ENCODE measurements at places on chromosomes 11 and 22.

DNA sequence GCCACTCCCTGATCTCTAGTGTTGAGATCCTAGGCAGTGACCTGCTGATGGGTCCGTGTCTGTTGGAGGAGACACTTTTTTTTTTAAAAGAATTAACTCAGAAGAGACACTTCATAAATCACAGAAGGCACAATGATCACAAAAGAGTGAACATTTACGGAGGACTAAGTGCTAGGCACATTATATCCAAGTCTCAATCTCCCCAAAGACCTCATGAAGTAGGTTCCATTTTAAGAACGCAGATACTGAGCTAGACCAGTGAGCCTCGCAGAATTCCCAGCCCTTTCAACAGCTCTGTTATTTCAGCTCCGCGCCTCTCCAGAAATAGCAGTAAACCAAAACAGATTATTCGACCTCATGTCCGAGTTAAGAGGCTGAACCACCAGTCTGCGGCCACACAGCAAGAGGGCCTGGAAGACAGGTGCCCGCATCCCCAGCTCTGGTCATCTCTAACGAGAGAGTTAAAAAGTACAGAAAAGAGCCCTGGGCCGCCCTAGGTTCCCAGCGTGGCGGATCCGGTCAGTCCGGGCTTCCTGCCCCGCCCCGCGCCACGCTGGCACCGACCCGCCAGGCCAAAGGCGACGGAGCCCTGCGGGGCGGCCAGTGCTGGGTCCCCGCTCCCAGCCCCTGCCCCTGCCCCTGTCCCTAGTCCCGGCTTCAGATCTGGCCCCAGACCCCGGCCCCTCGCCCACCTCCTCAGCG is 612 bp downstream of the XBP1 start:
- DNase-seq, result no peak

DNA sequence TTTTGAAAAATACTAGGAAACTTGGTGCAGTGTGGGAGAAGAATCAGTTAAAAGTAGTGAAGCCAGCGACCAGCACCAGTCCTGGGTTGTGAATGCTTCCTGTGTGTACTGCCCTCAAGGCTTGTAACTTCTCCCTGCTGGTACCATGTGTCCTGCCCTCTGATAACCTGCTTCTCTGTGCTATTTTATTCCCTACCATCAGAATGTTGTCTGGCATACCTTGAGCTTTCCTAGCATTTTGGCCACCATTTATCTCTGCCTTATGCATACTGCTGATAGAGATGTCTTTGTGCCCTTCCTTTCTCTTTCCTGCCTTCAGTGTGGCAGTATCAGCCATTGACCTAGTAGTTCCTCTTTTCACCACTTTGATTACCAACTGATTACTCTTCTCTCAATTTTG is 2.0 kb downstream of the GTF2H1 start:
- DNase-seq, result no peak

- DNase-seq, result no peak
These were observed 340.0 kb downstream of the SHANK2 start for GRCh38 chr11:70912226-70912840.

DNA sequence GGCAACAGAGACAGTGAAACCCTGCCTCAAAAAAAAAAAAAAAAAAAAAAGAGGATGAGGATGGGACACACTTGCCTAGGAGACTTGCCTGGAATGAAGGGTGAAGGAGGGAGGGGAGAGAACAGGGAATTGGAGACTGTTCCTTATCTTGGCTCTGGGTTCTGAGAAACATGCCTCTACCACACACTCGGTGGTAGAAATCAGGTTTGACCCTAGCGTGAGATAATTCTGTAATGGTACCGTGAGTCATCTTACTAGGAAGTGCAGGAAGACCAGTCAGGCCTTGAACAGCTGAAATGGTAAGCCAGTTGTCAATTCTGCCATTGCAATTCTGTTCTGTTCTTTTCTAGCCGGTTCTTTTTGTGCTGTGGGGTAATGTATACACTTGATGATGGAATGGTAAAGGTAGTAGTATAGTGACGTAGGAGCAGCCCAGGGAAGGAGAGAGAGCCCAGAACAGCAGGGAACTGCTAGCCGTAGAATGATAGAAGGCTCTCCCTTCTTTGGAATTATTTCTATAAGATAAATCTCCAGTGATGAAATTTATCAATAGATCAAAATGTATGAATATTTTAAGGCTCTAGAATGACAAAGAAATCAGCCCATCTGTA is 3.9 kb upstream of the AMBRA1 start:
- DNase-seq, result no peak

GRCh38 chr11:76236092-76236999 is 30.0 kb upstream of the WNT11 start:
- DNase-seq, result no peak

DNA sequence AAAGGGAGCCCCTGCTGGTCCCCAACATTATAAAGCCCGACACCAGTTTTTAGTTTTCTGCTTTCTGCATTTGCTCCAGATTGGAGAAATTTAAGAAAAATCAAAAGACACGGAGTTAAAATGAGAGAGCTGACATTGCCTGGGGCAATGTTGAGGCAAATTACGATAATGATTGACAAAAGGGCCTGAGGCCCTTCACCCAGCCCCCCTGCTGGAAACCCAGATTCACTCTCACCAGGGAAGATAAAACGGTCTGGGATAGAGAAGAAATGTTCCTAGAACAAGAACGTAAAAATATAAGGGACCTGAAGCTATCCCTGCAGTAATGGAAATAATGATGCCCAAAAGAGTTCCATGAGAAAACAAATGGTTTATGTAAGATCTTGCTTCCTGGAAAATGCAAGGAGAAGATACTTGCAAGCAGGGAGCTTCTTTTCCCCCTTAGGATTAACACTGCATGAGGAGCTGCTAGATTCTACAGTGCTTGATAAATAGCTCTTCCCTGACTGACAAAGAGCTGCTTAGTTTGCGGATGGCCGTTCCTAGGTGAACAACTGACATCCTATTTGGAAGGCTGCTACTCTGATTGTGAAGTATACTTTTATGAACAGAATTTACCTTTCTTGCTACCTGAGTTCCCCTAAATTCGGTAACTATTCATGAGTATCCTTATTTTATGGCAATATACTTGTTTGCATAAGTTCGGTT is 40.6 kb upstream of the GNAZ start:
- DNase-seq, result no peak

DNA sequence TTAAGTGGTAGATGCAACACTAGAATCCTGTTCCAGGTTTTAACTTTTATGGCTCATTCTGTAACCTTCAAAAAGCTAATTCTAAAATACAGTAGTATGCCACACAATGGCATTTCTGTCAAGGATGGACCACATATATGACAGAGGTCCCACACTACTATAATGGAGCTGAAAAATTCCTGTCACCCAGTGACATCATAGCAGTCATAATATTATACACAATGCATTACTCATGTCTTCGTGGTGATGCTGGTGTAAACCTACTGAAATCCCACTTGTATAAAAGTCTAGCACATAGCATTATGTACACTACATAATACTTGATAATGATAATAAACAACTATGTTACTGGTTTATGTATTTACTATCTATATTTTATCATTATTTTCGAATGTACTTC is 12.1 kb downstream of the TYR start:
- DNase-seq, result no peak

GRCh38 chr11:130601141-130601540 is 152.7 kb downstream of the ADAMTS15 start:
- no peak for DNase-seq

DNA sequence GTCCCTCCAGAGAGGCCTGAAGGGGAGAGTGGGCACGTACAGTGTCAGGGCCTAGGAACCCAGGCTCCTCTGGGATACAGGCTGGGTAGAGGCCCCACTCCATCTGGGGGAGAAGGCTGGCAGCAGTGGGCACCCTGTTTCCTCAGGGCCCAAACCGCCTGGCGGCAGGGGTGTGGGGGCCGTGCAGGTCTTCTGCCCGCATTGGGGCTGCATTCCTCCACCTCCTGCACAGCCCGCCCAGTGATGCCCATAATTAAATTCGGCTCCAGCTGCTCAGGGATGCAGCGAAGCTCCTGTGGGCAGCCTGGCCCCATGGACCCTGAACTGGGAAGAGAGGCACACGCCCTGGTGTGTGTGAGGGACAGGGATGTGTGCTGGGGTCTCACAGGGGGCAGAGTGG is 35.4 kb downstream of the KCNQ1OT1 start:
- no peak for DNase-seq

DNA sequence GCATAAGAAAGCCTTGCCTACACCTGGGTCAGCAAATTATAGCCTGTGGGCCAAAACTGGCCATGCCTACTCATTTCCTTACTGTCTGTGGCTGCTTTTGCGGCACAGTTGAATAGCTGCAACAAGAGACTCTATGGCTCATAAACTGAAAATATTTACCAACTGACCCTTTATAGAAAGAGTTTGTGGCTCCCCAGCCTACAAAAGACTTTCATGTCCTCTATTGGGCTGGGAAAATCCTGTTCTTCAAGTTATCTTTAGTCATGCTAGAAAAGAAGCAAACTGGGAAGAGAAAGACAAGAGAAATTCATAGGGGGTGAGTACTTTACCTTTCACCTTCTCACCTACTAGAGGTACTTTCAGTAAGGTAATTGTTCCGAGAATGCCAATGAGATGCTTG is 175.1 kb downstream of the SWAP70 start:
- no peak for DNase-seq

GRCh38 chr11:100761841-100762240 is 74.8 kb downstream of the ARHGAP42 start:
- no peak for DNase-seq

DNA sequence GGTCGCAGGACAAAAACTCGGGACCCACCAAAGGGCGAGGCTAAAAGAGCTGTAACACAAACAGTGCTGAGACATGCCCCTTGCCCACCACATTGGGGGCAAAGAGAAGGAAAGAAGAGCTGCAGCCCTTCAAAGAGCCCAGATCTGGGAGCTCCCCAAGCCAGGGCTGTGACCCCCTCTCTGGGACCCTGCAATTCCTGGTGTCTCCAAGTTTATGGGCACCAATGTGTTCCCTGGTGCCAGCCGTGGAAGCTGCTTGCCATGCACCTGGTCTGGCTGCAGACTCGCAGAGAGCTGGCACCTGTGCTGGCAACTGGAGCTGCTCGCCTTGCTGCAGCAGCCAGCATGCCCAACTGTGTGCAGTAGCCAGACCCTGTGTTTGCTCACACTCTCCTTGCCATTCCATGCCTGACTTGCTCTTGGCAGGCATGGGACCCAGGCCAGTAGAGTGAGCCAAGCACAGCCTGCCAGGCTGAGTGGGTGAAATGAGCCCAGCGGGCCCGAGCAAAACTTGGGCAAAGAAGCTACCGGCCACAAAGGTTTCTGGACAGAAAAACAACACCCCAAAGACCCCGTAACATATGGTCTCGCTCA is 16.0 kb downstream of the RRP8 start:
- DNase-seq, result no peak

DNA sequence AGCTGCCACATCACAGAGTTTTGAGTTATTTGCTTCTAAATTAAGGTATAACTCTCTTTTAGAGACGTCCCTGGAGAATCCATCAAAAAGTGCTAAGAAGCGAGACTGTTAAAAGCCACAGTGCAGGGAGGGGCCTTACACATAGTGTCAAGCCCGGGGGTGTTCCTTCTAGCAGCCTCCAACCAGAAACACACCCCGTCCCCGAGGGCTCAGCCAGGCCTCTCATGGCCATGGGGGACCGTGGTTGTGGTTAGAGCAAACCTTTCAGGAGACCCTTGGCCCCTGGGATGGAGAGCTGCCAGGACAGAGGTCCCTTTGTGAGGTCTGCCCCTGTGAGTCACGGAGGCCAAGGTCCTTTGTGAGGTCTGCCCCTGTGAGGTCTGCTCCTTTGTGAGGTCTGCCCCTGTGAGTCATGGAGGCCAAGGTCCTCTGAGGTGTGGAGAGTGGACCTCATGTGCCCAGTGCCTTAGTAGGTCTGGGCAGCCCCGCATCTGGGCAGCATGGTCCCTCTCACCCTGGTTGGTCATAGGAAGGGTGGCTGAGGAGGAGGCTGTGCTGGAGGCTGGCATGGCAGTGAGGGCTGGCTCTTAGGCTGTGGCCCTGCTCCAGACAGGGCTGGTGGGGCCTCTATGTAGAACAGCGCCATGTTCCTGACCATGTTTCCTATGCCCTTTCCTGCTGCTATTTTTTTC is 5.4 kb downstream of the GNAZ start:
- no peak for DNase-seq

DNA sequence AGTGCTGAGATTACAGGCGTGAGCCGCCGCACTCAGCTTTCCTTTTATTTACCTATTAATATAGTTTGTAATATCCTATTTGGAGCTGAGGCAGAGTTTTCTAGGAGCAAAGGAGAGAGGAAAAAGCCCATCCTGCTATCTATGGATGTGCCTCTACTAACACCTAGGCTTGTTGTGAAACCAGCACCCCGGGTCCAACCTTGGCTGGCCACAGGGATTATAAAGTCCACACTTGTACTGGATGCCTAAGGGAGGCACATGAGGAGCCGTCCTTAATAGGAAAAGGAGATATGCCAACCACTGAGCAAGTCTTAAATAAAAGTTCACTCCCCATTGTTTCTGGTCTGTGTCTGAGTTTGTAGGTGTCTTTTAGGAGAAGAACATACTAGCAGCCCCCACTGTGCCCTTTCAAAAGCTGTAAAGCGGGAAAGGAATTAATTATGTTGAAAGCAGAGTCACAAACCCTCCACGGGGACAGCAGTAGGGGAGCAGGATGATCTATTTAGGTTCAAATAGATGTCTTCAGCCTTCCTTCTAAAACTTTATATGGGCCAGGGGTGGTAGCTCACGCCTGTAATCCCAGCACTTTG is 29.3 kb downstream of the RRP7A start:
- DNase-seq, result no peak

DNA sequence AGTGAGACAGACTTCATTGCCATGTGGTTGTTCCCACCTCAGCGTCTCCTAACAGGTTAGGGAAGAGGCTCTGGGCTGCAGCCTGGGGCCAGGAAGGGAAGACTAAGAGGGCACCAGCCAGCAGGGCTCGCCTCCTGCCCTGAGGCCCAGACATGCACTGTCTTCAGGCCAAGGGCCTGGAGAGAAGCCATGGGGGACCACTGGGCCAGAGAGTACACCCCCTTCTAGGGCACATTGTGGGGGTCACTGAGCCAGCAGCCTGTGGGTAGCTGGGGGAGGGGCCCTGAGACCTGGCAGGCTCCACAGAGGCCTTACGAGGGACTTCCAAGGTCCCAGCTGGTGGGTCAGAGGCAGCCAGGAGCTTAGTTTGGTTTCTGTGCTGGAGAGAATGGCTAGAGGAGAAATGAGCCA is 25.0 kb upstream of the MYRF start:
- no peak for DNase-seq

DNA sequence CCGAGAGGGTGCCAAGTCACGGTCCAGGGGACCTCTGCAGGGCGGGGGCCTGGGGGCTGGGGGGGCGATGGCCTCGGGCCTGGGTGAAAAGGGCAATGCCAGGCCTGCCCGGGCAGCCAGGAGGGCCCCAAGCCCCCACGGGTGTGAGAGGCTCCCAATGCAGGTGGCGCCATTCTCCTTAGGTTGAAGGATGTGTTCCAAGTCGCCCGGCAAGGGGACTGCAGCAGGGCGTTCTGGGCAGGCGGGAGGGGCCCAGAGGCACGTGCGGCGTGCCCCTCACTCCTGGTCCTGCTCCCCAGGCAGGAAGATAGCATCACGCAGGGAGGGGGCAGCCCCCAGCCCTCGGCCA is 730 bp upstream of the TNNI2 start:
- DNase-seq, result no peak
